ENCODE measurements at places on chromosomes 11 and 22. TPM values are rescaled to one million over a fixed set of nuclear protein-coding genes. Genes with fewer than 3 reads are reported as not detected.

DNA sequence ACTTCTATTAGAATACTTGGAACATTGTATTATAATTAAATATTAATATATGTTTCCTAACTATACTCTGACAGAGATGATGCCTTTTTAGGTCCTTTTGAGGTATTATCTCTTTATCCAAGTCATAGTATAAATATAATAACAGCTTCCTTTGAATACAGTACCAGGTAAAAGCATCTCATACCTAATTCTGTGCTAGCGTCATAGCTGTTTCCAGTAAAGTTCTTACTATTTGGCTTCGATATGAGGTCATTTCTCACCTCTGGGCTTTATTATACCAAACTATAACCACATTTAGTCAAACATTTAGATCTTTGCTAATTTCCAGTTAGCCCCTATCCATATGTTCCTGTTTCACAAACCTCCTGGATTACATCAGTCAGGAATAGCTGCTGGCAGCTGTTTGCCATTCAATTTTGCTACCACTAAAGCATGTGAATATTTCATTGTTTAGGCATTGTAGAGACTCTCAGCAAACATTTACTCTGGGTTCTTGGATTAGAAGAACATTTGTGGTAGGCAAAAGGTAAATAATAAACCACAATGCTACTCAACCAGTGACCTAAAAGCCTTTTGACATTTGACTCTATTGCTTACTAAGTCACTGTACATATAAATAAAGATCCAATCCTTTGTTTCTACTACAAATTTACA is 255.1 kb downstream of the TTC28 start:
- no peak for DNase-seq

The KCNK4 gene
- total RNA-seq = under 0.01 TPM

The TTC36 gene
- total RNA-seq = 1.1 TPM

DNA sequence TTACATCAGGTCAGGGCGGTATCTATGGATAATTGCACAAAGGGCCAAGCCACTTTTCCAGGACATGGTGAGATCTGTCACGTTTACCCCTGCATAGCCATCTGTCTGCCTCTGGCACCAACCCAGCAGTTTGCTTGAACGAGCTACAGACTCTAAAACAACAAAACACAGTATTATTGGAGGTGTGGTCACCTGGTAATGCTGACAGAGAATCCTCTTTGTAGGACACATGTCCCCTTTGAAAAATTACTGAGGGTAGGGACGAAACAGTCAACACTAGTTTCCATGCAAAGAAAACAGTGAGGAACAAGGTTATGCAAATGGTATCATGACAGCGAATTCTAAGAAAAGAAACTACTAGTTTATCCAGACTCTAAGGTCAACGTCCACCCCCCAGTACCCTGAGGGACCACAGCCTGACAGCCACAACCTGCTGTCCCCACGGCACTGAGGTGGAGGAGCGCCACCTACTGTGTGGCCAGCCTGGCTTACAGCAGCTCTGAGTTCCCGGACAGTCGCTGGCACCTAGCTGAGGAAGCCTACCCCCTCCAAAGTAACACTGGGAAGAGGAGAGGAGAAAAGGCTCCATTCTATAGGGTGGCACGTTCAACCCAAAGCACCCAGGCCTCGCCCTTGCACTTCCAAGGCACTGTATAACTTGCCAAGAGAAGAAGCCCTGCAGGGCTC is 117.4 kb upstream of the BID start:
- DNase-seq = peak; percentile 7

The IRAG1 gene
- 0.27 TPM for total RNA-seq

DNA sequence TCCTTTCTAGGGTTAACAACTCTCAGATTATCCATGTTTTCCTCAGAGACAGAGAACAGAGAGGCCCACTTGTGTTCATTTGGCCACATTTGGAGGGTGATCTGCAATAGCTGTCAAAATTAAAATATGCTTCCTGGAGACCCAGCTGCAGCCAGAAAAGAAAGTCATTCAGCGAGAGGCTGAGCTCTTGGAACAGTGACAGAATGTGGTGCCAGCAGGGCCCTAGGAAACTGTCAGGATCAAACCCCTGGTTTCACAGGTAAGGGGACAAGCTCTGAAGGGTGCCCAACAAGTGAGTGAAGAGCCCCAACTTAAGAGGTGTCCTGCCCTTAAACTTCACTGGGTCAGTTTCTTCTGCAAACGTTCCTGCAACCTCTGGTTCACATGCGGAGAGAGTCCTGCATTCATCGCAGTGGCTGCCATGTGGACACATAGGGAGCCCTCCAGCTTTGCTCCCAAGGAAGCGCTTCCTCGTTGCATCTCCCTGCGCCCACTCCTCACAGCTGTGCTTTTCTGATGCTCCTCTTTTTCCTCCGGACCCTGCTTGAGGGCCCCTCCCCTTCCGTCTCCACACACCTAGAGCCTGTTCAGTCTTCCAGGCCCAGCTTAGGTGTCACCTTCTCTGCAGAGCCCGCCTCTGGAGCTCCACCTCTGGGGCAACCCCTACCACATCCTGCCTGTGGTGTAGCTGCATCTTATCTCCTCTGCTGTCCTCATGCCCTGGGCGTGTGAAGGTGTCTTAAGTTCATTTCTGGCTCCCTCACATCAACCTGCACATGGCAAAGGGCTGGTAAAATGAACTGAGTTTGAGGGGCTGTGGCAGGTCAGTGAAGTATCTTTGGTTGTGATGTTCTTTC is 3.9 kb downstream of the UCP3 start:
- DNase-seq = no peak

DNA sequence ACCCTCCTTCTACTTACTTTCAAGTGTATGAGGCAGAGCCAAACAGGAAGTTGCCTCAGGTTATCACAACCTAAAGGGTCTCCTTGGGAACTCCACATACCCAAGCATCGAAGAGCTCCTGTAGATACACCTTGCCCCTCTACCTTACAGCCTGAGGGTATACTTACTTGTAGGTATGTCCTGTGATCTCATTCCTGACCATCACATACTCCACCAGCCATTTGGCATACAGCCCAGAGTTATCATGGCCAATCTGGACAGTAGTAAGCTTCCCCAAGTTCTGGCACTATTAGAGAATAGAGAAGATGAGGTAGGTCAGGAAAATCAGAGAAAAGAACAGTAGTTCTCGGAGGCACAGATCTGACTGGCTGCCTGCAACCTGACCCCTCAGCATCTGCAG is 53.4 kb upstream of the SCUBE2 start:
- no peak for DNase-seq

The OR52N4 gene
- total RNA-seq = 1.3 TPM

GRCh38 chr11:7905961-7906429 is 25.1 kb downstream of the OR10A6 start:
- no peak for DNase-seq

The VPS11 gene
- 55.2 TPM for total RNA-seq

DNA sequence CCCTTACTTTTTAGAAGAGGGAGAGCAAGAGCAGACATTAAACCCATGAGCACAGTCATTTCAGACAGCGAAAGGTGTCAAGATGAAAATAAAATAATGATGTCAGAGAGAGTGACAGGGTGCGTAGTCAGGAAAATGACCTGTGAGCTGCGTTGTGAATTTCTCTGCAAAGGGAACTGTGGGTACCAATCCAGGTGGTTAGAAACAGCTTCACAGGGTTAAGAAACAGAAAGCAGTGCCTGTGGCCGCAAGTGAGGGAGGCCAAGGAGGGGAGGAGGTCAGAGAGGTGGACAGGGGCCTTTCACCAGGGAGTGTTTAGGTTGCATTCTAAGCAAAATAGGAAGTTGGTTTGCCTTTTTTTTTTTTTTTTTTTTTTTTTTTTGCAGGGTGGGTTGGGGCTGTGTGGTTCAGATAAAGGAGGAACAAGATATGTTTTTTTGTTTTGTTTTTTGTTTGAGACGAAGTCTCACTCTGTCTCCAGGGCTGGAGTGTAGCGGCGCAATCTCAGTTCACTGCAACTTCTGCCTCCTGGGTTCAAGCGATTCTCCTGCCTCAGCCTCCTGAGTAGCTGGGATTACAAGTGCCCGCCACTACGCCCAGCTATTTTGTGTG is 7.9 kb downstream of the TIGD3 start:
- DNase-seq = no peak

- DNase-seq = no peak
Observed at GRCh38 chr22:24736526-24737053, 37.9 kb downstream of the PIWIL3 start.

The CD3G gene
- total RNA-seq = under 0.01 TPM

The KCNJ1 gene
- under 0.01 TPM for total RNA-seq

GRCh38 chr11:128135451-128135850 is 451.9 kb downstream of the ETS1 start:
- DNase-seq = no peak

GRCh38 chr11:19225581-19225980 is 15.2 kb downstream of the E2F8 start:
- no peak for DNase-seq

- no peak for DNase-seq
Observed at GRCh38 chr22:25153961-25154666, 45.5 kb upstream of the CRYBB3 start.

- DNase-seq = no peak
Observed at GRCh38 chr11:70448983-70449567, 50.7 kb downstream of the CTTN start.

DNA sequence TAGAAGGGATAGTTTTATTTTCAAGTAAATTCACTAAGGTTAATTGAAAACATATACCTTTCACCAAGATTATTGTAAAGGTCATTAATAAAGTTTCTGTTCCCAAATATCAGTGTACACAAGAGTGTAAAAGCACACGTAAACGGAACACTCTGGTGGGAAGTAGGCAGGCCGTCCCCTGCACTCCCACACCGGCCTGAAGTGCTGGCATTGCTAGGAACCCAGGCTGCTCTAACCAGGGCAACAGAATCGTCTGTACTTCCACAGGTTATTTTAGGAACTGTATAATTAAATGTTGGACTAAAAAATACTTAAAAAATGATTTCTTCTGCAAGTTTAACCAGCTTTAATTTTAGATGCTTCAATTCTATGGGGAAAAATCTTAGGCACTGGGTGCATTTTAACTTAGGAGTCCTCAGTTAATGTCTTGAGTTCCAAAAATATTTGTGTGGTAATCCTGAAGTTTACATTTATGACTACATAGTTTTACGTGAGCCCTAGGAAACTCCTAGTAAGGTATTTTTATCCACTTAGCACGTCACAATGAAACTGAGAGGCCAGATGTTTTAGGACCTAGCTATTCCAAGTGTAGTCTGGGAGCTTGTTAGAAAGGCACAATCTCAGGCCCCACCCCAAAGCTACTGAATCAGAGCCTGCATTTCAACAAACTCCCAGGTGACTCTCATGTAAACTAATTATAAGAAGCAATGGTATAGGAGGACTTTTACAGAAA is 31.2 kb downstream of the KMT5B start:
- no peak for DNase-seq

- DNase-seq = no peak
Observed at GRCh38 chr11:93498641-93499040, 44.5 kb downstream of the SMCO4 start.

The TSPAN4 gene
- total RNA-seq = 48.2 TPM

DNA sequence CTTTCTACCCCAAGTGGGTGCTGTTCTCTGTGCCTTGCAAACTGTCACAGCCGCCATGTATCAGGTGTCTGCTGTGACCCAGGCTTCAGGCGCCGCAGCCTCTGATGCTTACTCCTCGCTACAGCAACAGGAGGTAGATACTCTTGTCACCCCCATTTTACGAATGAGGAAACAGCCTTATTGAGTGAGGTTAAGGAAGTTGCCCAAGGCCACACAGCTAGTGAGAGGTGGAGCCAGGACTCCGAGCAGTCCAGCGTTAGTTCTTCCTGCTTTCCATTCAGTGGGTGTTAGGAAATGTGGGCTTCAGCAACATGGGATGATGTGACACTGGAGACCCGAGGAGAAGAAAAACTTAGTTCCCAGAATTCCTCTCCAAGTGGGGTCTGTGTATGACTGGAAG is 14.3 kb downstream of the RNF215 start:
- no peak for DNase-seq

GRCh38 chr11:123924027-123924426 is 15.4 kb upstream of the OR4D5 start:
- no peak for DNase-seq

GRCh38 chr11:44416776-44417175 is 106.8 kb upstream of the ALX4 start:
- no peak for DNase-seq

GRCh38 chr11:86802601-86803051 is 2.3 kb downstream of the PRSS23 start:
- DNase-seq = peak; percentile 65

The PANX2 gene
- 6.5 TPM for total RNA-seq

The APOL1 gene
- 15.6 TPM for total RNA-seq

GRCh38 chr22:50271519-50271970 is 1.4 kb upstream of the MAPK11 start:
- peak; percentile 56 for DNase-seq

GRCh38 chr11:65448418-65449105 is 26.0 kb downstream of the NEAT1 start:
- DNase-seq = no peak

- DNase-seq = no peak
Observed at GRCh38 chr11:10493041-10493663, 38.1 kb downstream of the AMPD3 start.

DNA sequence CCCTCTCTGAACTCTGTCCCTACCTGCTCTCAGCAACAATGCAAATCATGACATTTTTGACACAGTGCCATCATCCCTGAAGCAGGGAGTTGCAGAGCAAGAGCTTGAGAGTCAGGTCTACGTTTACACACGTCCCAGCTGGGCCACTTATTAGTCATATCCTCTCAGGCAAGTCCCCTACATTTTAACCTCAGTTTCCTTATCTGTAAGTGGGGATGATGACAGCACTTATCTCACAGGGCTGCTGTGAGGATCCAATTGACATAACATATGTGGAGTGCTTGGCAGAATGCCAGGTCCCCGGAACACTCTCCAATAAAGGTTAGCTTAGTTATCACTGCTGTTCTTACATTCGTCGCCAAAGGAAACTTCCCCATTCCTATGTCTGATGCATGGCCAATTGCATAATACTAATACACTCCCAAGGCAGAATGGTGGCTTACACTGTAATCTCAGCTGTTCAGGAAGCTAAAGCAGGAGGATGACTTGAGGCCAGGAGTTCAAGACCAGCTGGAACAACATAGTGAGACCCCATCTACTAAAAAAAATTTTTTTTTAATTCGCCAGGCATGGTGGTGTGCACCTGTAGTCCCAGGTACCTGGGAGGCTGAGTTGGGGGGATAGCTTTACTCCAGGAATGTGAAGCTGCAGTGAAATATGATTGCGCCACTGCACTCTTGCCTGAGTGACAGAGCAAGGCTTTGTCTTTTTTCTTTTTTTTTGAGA is 16.6 kb downstream of the ASCC2 start:
- DNase-seq = peak; percentile 55

The TTLL1 gene
- 12.9 TPM for total RNA-seq

DNA sequence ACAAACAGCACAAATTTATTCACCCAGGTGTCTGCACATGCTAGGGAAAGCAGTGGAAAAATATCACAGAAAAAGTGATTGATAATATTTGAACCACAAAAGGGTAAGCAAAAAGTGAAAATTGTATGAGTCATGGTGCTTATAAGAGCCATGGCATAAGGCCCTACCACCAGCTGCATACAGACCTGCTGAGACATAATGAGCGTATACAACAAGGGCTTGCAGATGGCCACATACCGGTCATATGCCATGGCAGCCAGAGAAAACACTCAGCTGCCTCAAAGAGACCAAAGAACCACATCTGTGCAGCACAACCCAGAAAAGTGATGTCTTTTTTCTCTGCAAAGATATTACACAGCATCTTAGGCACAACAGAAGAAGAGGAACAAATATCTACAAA is 71.4 kb upstream of the OR9G4 start:
- no peak for DNase-seq
